HFFc6 (cell line): ENCODE measurements at places on chromosomes 3 and 15. TPM values are rescaled to one million over a fixed set of nuclear protein-coding genes. Genes with fewer than 3 reads are reported as not detected.

GRCh38 chr3:174270841-174271240 lies 588.3 kb upstream of the NAALADL2 start:
- no peaks in the 10 kb centered on the region for H3K27me3 ChIP-seq
- H3K4me1 ChIP-seq = peaks cover 15% of the 10 kb centered on the region
- peak; percentile 81 for DNase-seq
- H3K36me3 ChIP-seq = no peaks in the 10 kb centered on the region
- H3K4me3 ChIP-seq = no peak overlapping the region
- H3K27ac ChIP-seq = peak overlapping the region; percentile 67

- H3K27ac ChIP-seq = no peak overlapping the region
- DNase-seq = no peak
- H3K36me3 ChIP-seq = no peaks in the 10 kb centered on the region
- peaks cover 29% of the 10 kb centered on the region for H3K27me3 ChIP-seq
- peaks cover 15% of the 10 kb centered on the region for H3K4me1 ChIP-seq
These were observed 37.8 kb downstream of the ADGRG7 start for GRCh38 chr3:100647171-100647570.

GRCh38 chr3:150798122-150798618 lies 35.2 kb upstream of the SIAH2 start:
- no peak overlapping the region for H3K27ac ChIP-seq
- no peak overlapping the region for H3K4me3 ChIP-seq

Gene TMEM212
- total RNA-seq = not detected in 3 replicates

Gene LSMEM2
- 0.13 to 0.15 TPM in 2 of 3 replicates, not detected in the other for total RNA-seq
